Spinal cord (tissue), 10 donors: ENCODE measurements at places on chromosomes 13 and 19. TPM values are rescaled to one million over a fixed set of nuclear protein-coding genes. Genes with fewer than 3 reads are reported as not detected.

- DNase-seq, result no peak
Observed at GRCh38 chr13:61162636-61163035, 253.0 kb downstream of the PCDH20 start.

GRCh38 chr19:1618157-1619093 is 13.2 kb upstream of the UQCR11 start:
- DNase-seq, result no peak

DNA sequence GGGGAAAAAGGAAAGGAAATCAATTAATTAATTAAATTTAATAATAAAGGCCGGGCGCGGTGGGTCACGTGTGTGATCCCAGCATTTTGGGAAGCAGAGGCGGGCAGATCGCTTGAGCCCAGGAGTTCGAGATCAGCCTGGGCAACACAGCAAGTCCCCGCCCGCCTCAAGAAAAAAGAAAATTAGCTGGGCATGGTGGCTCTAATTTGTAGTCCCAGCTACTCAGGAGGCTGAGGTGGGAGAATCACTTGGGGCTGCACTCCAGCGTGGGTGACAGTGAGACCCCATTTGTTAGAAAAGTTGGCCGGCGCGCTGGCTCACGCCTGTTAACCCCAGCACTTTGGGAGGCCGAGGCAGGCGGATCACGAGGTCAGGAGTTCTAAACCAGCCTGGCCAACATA is 733 bp upstream of the CD320 start:
- no peak for DNase-seq

The KLK5 gene
- 0.79 TPM for total RNA-seq

The RGL3 gene
- 4.7 TPM for total RNA-seq

The DHDH gene
- 1.4 TPM for total RNA-seq

The SLC6A16 gene
- total RNA-seq, result 0.59 TPM

The HCST gene
- 1.9 TPM for total RNA-seq

- DNase-seq, result no peak
Observed at GRCh38 chr19:50974702-50975556, 5.5 kb upstream of the KLK6 start.

The BRME1 gene
- 3.3 TPM for total RNA-seq

DNA sequence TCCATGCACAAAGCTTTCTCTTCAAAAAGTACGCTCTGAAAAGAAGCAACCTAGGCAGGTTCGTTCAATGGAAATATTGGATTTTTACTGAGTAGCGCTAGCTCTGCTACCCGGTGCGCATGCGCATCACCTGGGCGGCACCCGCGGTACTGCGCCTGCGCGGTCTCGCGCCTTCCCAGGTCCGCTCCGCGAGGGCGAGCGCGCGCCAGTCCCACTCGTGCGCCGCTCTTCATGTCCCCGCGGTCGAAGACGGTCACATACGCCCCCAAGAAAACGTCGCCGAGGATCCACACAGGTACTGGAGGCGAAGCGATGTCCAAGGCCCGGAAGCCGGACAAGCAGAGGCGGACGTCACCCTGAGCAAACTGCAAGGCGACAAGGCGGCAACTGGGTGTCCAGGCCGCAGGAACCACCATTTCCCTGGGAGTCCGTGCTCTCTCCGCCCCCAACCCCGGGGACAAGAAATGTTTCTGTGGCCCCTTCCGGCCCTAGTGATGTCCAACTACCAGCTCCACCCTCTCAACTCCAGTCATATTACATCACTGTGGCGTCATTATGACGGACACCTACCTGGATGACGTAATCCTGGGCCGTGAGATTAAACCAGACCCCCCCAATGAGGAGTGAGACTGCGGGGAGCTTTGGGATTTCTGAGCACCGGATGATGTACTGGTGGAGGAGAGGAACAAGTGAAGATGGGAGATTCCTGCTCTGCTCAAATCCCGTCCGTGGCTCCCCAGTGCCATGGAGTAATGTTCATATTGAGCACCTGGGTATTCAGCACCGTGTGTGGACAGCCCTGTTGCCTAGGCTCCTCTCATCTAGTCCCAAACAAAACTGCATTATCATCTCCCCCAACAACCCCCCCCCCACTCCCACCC is 4.8 kb upstream of the KCNC3 start:
- DNase-seq, result no peak

GRCh38 chr19:12800923-12801465 is 606 bp downstream of the PRDX2 start:
- no peak for DNase-seq

DNA sequence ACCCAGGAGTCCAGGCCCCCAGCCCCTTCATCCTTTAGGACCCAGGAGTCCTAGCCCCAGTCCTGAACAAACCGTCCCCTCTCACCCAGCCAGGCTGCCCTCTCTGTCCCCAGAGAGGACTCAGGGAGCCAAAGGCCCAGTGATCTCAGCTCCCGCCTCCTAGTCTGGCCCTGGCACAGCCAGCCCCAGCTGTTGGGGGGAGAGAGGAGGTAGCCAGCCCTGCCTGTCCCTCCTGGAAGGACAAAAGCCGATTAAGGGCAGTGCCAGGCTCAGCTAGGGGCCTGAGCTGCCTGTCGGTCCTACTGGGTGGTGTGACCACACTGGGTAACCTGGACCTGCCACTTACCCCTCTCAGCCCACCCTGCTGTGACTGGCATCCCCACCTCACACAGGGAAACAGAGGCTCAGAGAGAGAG is 14.5 kb downstream of the LIPE start:
- DNase-seq, result no peak

DNA sequence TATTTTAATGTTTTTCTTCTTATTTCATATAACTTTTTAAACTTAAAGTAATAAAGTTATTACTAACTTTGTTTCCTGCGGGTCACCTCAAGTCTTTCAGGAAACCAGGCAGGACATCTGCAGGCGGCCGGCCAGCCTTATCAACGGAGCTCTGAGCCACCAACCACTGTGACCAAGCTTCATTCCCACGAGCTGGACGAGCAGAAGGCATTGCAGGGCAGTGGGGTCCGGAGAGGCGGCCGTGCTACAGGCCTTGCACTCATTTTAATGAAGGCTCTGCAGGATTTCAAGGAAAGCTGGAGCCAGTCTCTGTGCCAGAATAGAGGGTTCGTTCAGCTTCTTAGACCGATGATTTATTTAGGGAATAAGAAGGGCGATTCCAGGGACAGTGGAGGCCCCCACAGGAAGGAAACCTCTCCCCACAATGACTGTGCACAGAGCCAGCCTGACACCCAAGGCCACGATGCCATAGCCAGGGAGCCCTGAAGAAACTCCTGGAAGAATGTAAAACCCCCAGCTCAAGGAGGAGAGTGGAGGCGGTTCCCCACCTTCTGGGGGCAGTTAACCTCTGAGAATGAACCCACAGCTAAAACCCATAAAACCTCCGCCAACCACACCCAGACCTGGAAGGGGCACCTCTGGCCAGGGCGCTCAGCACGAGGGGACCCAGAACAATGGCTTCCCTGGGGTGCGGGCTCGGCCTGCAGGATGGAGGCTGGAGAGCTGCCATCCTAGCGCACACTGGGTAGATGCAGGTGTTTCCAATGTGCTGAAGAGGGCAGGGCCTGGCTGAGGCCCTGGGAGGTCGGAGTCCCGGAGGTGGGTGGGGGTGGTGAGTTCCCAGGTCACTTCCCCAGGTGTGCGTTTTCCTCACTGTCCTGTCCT is 75.0 kb downstream of the RASA3 start:
- no peak for DNase-seq

The STX10 gene
- total RNA-seq, result 25.5 TPM

- no peak for DNase-seq
Observed at GRCh38 chr13:49664606-49665005, 26.7 kb downstream of the EBPL start.

- DNase-seq, result no peak
Observed at GRCh38 chr19:7505288-7505681, 10.6 kb upstream of the ZNF358 start.

GRCh38 chr13:48066310-48066989 is 28.5 kb downstream of the MED4 start:
- no peak for DNase-seq

The REXO1 gene
- total RNA-seq, result 5.7 TPM

DNA sequence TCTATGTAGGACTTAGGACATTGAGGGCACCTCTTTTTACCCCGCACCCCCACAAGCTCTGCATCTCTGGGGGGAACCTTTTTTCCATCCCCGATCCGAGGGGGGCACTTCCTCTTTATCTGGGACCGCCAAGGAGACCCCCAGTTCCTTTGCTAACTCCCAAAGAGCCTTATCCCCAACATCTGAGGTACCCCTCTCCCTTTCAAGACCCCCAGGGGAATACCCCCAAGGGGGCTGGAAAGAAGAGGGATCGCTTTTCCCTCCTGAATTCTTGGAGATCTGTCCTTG is 1.1 kb downstream of the TNFSF9 start:
- DNase-seq, result no peak

DNA sequence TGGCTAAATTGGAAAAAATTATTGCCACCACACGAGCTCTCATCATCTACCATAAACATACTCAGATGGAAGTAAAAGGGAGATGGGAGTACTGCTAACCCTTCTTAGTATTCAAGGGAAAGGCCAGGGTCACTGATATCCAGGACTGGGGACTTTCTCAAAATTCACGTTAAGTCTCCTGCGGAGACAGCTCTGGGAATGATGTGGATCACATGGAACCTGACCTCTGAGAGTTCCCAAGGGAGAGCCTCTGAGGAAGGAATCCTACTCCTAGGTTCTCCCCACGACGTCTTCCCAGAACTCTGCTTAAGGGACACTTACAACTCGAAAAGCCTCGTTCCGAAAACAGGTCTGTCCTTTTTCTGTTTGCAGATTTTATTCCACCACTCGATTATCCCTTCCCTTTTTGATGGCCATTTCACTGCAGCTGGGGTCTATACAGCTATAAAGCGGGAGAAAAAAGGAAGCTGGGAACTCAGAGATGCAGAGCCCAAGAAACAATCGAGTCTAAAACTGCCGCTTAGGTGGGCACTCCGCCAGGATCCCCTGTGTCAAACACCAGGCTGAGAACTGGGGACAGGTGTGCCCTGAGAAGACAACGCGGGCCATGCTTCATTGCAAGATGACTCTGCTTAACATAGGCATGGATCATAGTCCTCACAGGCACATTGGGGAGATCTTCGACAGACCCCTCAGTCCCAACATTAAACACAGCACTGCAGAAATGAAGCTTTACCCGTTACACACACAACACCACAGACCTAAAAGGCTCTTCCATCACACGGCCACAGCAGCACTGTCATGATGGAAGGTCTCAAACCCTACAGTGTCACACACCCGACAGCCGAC is 823 bp upstream of the ZNF567 start:
- no peak for DNase-seq

DNA sequence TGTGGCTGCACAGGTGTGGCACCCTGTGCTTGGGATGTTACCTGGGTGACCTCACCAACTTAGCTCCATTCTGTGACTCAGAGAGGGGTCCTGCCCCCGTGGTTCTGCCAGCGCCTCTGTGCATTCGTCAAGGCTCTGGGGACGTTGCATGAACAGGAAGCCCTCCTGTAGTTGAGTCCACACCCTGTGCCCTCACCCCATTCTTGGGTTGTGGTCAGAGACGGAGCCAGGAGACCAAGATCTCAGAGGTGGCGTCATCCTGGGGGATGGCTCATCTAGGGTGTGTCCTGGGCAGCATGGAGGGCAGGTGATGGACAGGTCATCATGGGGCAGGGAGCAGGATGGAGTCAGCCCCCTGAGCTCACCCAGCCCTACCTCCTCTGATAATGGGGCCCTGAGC is 2.5 kb downstream of the COX6B2 start:
- no peak for DNase-seq

DNA sequence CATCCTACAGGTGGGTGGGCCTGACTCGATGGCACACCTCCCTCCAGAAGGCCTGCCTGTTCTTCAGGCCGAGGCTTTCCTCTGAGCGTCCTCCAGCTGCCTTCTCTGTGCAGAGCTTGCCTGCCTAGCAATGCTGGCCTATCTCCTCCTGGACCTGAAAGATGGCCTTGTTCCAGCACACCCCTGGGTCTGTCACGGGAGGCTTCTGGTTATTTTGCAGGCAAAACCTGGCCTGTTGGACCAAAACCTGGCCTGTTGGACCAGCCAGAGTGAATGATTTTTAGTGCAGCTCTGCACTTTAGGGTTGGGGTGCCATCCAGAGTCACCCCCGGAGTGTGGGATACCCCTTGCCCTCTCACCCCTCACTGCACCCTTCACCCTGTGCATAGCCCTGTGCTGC is 128.4 kb downstream of the KATNAL1 start:
- DNase-seq, result no peak

GRCh38 chr13:22076658-22077057 is 405.8 kb downstream of the FGF9 start:
- DNase-seq, result no peak

GRCh38 chr19:13172346-13173138 is 22.3 kb downstream of the IER2 start:
- no peak for DNase-seq

DNA sequence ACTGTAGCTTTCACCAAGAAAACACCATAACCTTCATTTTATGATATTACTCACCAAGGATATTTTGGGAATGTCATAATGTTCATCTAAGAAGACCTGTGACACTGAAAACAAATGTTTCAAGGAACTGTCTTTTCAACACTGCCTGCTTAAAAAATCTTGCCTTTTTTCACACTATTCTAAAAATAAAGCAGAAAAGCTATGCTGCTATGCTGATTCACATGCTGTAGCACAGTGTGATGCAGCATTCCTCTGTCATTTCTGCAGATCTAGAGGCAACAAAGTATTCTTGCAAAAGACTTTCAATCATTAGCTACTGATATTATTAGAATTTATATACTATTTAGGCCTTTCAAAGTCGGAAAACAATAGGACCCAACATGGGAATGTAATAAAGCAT is 525.7 kb downstream of the UQCRFS1 start:
- no peak for DNase-seq

The ZNF738 gene
- 27.1 TPM for total RNA-seq

GRCh38 chr13:44463759-44464158 is 90.1 kb downstream of the SERP2 start:
- no peak for DNase-seq

The ZNF527 gene
- 11.7 TPM for total RNA-seq

- DNase-seq, result no peak
Observed at GRCh38 chr13:33785384-33785783, 32.6 kb upstream of the RFC3 start.

- no peak for DNase-seq
Observed at GRCh38 chr19:47493378-47494210, 9.6 kb upstream of the KPTN start.

DNA sequence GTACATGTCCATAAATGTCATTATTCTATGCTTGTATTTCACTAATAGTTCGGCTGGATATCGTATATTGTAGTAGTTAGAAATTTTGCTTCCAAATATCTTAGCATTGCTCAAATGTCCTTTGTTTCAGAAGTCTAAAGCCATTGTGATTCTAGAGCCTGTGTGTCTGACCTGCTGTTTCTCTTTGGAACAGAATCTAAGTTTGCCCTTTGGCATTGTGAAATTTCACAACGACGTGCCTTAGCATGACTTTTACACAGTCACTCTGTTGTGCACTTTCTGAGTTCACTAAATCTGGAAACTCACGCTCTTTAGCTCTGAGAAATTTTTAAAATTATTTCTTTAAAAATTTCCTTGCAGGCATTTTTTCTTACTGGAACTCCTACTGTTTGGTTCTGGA is 152.2 kb downstream of the TBC1D4 start:
- DNase-seq, result no peak
